ENCODE measurements at places on chromosomes 13 and 19. TPM values are rescaled to one million over a fixed set of nuclear protein-coding genes. Genes with fewer than 3 reads are reported as not detected.

DNA sequence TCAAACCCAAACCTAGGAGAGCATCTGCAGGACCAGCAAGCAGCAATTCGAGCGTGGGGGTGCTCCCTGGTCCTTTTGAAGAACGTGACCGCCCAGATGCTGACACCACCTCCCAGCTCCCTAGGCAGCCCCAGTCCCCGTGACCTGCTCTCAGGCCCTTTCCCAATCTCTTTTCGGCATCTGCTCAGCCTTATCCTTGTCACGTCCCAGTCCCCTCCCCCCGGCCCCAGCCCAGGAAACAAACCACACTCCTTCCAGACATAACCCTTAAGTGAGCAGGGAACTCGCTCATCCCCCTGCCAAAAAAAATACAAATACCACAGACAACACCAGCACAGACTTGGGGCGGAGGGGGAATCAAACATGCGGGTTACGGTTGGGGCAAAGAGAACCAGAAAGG lies 3.3 kb downstream of the MLLT1 start:
- no peak overlapping the region for H3K4me3 ChIP-seq
- H3K27me3 ChIP-seq, result peaks cover under 1% of the 10 kb centered on the region
- no peak for DNase-seq

DNA sequence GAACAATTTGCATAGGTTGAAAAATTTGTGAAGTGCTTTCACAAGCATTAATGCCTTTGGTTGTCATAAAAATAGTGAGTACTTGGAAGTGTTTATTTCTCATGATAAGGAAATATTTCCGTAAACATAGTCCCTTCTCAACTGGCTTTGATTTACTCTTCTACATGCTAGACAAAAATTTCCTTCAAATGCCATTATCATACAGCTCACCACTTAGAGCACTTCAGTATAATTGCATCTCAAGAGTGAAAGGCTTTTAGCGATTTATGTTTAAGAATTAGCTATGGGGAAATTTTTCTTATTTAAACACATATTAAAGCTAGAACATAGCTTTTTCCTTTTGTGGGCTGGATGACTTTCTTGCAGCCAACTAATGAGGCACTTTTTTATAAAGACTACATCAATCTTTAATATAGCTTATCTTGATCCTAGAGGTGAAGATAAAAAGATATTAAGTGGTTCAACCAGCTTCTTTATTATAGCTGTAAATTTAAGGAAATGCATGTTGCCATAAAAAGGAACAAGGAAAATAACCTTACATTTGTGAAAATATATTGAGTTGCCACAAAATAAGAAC lies 656.8 kb downstream of the SLITRK6 start:
- H3K4me3 ChIP-seq, result no peak overlapping the region
- H3K36me3 ChIP-seq, result no peaks in the 10 kb centered on the region
- no peak overlapping the region for H3K27ac ChIP-seq
- no peaks in the 10 kb centered on the region for H3K4me1 ChIP-seq
- no peak for DNase-seq

C19orf67 gene
- not detected for total RNA-seq

GRCh38 chr13:54078271-54078870 lies 1049.8 kb downstream of the OLFM4 start:
- H3K27me3 ChIP-seq, result no peaks in the 10 kb centered on the region
- H3K4me1 ChIP-seq, result no peaks in the 10 kb centered on the region
- DNase-seq, result no peak

DNA sequence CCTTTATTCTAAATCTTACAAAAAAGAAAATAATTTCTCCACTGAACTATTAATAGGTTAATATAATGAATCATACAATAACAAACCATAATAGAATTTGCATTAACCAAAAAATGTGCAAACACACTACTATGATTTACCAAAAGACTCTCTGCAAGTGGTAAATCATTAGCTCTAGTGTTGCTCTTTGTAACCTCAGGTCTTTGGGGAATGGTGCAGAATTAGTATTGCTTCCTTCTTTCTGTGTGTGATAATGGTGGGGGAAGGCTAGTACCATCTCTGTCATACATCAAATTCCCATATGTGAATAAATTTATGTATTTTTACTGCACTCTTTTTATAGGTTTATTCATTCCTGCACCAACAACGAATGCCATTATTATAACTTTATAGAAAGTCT lies 105.1 kb downstream of the COG6 start:
- no peak overlapping the region for H3K4me3 ChIP-seq
- H3K4me1 ChIP-seq, result no peaks in the 10 kb centered on the region
- H3K27ac ChIP-seq, result no peak overlapping the region
- H3K27me3 ChIP-seq, result peaks cover 2% of the 10 kb centered on the region
- DNase-seq, result no peak

- H3K27me3 ChIP-seq, result peaks cover 28% of the 10 kb centered on the region
- H3K4me1 ChIP-seq, result peaks cover 2% of the 10 kb centered on the region
- no peak overlapping the region for H3K4me3 ChIP-seq
- no peak for DNase-seq
- peaks cover 6% of the 10 kb centered on the region for H3K36me3 ChIP-seq
Measured at GRCh38 chr19:389935-390289, 19.0 kb downstream of the C2CD4C start.

CILP2 gene
- total RNA-seq, result 0.14 TPM

FAAP24 gene
- 6.3 TPM for total RNA-seq

ELF1 gene
- 134 TPM for total RNA-seq

- H3K36me3 ChIP-seq, result peaks cover 6% of the 10 kb centered on the region
- peak overlapping the region; percentile 90 for H3K4me3 ChIP-seq
- peaks cover 13% of the 10 kb centered on the region for H3K4me1 ChIP-seq
- no peak for DNase-seq
- H3K27ac ChIP-seq, result peak overlapping the region; percentile 84
Measured at GRCh38 chr19:19201697-19202630, 1.2 kb downstream of the NR2C2AP start.

GRCh38 chr13:44932850-44933251 lies 56.4 kb downstream of the NUFIP1 start:
- no peak overlapping the region for H3K4me3 ChIP-seq
- H3K4me1 ChIP-seq, result peaks cover 13% of the 10 kb centered on the region
- peaks cover 2% of the 10 kb centered on the region for H3K36me3 ChIP-seq
- no peak for DNase-seq
- peaks cover 10% of the 10 kb centered on the region for H3K27me3 ChIP-seq

URAD gene
- total RNA-seq, result not detected

BCKDHA gene
- 26.9 TPM for total RNA-seq

GRCh38 chr19:58563034-58563573 lies 4.7 kb upstream of the UBE2M start:
- H3K36me3 ChIP-seq, result peaks cover 3% of the 10 kb centered on the region
- peak; percentile 63 for DNase-seq
- peaks cover 31% of the 10 kb centered on the region for H3K4me1 ChIP-seq
- H3K4me3 ChIP-seq, result peak overlapping the region; percentile 86
- H3K27me3 ChIP-seq, result no peaks in the 10 kb centered on the region
- H3K27ac ChIP-seq, result peak overlapping the region; percentile 96

CLIP3 gene
- total RNA-seq, result 2.2 TPM

F2RL3 gene
- 0.14 TPM for total RNA-seq
